Upper lobe of left lung (tissue), 6 donors: ENCODE measurements at places on chromosomes 13 and 19. TPM values are rescaled to one million over a fixed set of nuclear protein-coding genes. Genes with fewer than 3 reads are reported as not detected.

GRCh38 chr13:107809125-107809524 is 406.2 kb downstream of the LIG4 start:
- DNase-seq, result no peak

DNA sequence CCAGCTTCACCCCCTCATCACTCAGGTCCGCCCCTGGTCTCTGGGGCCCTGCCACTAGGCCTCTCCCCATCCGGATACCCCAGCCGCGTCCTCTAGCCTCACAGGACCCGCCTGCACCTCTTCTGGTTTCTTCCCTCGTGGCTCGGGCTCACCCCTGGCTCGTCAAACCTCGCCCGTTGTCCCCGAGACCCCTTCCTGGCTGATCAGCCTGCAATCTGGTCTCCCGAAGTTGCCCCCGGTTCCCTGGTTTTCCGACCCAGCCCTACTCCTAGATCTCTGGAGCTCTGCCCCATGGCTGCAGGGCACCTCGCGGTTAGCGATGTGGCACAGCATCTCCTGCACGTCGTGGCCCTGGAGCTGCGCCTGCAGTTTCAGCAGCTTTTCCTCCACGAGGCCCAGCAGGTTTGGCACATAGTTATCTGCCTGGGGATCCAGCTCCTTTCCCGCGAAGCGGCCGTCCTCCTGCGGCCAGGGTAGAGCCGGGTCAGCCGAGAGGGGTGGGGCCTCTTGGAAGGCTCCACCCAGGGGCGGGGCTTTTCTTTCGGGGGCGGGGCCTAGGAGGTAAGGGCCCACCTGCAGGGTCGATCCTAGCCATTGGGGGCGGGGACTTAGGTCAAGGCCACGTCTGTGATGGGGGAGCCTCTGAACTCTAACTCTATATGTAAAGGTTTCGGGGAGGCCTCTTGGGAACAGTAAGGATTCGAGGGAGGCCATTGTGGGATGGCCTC is 2.4 kb upstream of the RGL3 start:
- peak; percentile 65 for DNase-seq

DNA sequence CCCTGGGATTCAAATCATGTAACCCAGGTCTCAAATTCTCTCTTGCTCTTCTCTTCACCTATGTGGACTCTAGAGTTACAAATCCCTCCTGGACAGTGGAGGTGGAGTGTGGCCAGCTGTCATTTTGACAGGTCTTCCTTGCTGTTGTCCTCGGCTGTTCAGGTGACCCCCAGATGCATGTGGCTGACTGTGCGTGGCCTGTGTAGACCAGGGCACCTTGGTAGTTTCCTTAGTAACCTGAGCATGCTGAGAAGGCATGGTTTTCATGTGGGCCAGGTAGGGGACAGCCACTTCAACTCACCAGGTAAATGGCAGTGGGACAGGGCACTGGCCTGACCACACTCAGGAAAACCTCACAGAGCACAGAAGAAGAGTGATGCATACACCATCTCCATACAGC is 155.0 kb upstream of the TSHZ3 start:
- DNase-seq, result no peak

GRCh38 chr13:41978007-41978406 is 17.1 kb upstream of the VWA8 start:
- DNase-seq, result no peak

- DNase-seq, result peak; percentile 45
Measured at GRCh38 chr19:16899566-16900075, 10.8 kb downstream of the F2RL3 start.

- DNase-seq, result no peak
Measured at GRCh38 chr13:58528351-58528750, 896.8 kb downstream of the PCDH17 start.

- no peak for DNase-seq
Measured at GRCh38 chr19:46981286-46981945, 38.2 kb upstream of the NPAS1 start.

The WDR87 gene
- not detected for total RNA-seq
